ENCODE measurements at places on chromosomes 2 and 18. TPM values are rescaled to one million over a fixed set of nuclear protein-coding genes. Genes with fewer than 3 reads are reported as not detected.

The RPE gene
- total RNA-seq, result 144 TPM

The RTP5 gene
- total RNA-seq, result not detected

The NEU4 gene
- not detected for total RNA-seq

The EPB41L3 gene
- total RNA-seq, result 42.1 TPM

The BMP10 gene
- total RNA-seq, result not detected

GRCh38 chr2:197197895-197198311 lies 112.7 kb downstream of the ANKRD44 start:
- no peak for DNase-seq

GRCh38 chr2:212536817-212537725 lies 1.5 kb downstream of the ERBB4 start:
- DNase-seq, result peak; percentile 36

DNA sequence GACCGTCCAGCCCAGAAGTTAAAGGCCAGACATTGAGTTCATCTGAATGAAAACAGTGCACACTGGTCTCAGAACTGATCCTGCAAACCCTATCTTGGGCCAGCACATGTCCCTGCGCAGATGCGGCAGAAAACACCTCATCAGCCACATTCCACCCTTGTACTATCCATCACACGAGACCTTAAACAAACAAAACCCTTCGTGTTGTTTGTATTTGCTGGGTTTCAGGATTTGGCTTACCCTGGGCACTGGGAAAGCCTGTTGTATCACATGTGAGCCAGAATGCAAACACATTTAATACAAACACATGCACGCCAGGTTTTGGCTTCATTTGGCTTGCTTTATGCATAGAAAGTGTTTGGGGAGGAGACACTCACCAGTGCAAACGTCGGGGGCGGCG lies 12.5 kb downstream of the WIPF1 start:
- no peak for DNase-seq

- DNase-seq, result no peak
Measured at GRCh38 chr18:24940416-24940815, 411.6 kb downstream of the ZNF521 start.

GRCh38 chr18:5619376-5619775 lies 75.6 kb upstream of the EPB41L3 start:
- no peak for DNase-seq

GRCh38 chr2:115678129-115678528 lies 1235.7 kb downstream of the DPP10 start:
- DNase-seq, result no peak

- peak; percentile 48 for DNase-seq
Measured at GRCh38 chr2:144703852-144704708, 184.2 kb upstream of the ZEB2 start.
